Activated CD4-positive, alpha-beta T cell treated with anti-CD3 and anti-CD28 coated beads for 48 hours (primary cell): ENCODE measurements at places on chromosomes 16 and 17.

- no peak for DNase-seq
Measured at GRCh38 chr16:50402298-50402895, 33.6 kb upstream of the BRD7 start.

GRCh38 chr17:32494621-32495358 lies 8.0 kb downstream of the CDK5R1 start:
- DNase-seq, result no peak

DNA sequence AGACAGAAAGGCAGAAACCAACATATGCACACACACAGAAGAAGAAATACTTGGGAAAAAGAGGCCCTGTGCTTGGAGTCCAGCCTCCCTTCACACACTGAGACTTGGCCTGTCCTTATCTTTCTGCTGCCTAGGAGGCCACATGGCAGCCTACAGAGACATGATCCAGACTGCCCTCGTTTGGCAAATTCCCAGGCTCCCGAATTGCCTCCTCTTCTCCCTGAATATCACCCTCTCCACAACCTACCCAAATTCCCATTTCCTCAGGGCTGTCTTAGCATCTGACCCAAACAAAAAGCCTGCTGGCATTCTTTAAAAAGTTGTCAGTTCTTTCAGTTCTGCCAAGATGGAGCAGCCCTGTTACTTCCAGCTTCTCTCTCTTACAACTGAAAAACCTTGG lies 59.8 kb downstream of the DNAH17 start:
- no peak for DNase-seq

DNA sequence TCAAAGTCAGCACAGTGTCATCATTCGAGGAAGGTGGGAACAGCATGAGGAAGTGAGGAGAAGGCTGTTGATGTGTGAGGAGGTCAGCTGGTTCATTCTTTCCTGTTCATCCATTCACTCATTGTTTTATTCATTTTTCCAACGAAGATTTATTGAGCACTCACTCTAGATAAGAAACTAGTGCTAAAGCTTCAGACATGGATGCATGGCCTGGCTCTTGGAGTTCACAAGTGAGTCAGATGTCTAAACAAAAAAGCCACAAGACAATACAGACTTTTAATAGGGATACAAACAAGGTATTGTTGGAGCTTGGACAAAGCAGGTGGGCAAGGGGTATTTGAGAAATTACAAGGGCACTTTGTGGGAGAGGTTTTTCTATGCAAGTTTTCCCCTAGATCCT lies 31.3 kb upstream of the MPHOSPH6 start:
- no peak for DNase-seq

- DNase-seq, result no peak
Measured at GRCh38 chr17:79814127-79814973, 17.5 kb upstream of the CBX8 start.

DNA sequence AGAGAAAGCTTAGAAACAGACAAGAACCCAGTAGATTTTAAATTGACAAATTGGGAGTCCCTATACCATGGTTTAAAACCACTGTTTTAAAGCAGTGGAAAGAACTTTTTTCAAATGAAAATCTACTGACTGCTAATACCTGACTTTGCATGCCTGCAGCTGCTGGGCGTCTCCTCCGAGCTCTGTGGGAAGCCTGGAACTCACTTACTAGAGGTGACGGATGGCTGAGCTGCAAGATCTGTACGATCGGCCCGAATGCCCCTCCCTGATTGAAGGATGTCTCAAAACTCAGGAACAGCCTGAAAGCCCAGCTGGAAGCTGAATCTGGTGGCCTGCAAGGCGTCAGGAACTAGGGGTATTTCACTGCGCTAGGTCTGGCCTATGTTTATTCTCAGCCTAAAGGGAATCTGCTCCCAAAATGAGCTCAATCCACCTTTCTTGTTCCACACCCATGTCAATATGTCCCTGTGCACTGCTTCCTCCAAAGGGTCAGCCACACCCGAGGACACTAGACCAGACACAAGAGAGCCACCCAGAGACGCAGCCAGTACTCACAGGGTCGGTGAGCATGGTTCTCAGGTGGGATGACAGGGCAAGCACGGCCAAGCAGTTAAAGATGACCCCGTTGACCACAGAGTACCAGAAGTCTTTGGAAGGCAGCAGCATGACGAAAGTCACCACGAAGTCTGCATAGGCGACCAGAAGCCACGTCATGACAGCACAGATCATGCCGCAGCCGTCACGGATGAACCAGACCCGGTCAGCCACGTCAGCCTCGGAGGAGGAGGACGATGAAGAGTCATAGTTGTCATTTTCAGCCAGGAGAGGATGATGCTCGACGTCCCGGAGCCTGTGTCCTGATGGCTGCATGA lies 21.4 kb downstream of the ZDHHC7 start:
- no peak for DNase-seq

DNA sequence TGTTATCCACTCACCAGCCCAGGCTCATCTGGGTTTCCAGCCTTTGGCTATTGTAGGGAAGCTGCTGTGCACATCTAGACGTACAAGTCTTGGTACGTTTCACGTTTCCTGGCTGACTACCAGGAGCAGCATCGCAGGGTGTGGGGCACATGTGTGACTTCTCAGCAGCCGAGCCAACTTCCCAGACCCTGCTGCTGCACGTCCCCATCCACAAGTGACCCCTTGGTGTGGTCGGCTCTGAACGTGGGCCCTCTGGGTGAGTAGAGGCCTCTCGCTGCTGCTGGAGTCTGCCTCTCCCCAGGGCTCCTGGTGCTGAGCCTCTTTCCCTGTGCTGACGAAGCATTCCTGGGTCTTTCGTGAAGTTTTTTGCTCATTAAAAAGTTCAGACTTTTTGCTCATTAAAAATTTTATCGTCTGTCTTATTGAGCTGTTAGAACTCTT lies 70.2 kb upstream of the ZNF750 start:
- DNase-seq, result no peak

- no peak for DNase-seq
Measured at GRCh38 chr17:68403122-68403521, 54.2 kb downstream of the WIPI1 start.

DNA sequence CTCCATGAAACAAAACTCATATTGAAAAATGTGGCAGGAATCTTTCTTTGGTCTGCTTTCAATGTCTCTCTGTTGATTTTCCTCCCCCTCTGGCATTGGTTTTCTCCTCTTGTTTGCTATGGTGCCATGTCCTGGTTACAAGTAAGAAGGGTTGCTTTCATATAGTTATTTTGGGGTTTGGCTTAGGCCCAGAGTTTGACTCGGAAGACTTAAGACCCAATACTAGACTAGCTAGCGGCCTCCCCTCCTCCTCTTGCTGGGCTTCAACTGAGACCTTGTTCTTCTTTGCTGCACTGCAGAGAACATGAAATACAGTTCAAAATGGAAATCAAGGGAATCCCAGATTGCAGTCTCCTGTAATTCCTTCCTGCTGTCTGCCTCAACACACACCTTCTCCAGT lies 30.0 kb upstream of the CLEC18A start:
- no peak for DNase-seq
